Activated CD4-positive, alpha-beta T cell treated with anti-CD3 and anti-CD28 coated beads, Interleukin-2, amount 10 ng/mL, durations not matched to agents 24 days and 14 days (primary cell): ENCODE measurements at places on chromosomes 3 and 15.

- DNase-seq: no peak
Measured at GRCh38 chr3:68059628-68060152, 405.3 kb upstream of the SUCLG2 start.

GRCh38 chr3:447671-448070, 251.1 kb downstream of the CHL1 start:
- DNase-seq: no peak

GRCh38 chr15:33152502-33153109, 41.9 kb downstream of the FMN1 start:
- no peak for DNase-seq

GRCh38 chr3:12661926-12662592, 1.9 kb downstream of the RAF1 start:
- no peak for DNase-seq

- DNase-seq: no peak
Measured at GRCh38 chr3:157157836-157158235, 2.1 kb downstream of the CCNL1 start.

GRCh38 chr3:186520957-186521842, 23.0 kb downstream of the CRYGS start:
- DNase-seq: peak; percentile 68

GRCh38 chr3:187728248-187728647, 17.0 kb downstream of the BCL6 start:
- DNase-seq: no peak

DNA sequence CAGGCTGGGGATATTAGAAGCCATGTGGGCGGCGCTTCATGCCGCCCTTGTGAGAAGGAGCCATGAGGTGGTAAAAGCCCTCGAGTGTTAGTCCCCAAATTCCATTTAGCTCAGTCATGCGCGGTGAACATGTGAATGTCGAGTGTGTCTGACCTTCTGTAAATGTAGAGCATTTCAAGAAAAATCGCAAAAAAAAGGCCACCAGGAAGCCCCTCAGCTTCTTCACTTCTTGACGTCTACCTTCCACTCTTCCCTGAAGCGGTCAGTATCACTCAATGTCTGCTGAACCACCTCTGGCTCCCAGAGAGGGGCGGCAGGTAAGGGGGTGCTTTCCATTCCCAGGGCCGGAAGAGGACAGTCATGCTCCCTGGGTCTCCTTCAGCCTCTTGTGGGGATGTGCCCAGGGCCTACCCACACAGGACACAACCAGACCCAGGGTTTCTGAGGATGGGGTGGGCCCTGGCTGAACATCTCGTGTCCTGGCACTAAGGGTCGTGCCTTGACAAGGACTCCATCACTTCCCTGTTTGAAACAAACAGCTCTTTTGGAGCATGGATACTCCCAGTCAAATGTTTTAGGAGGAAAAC, 274.9 kb downstream of the FAM43A start:
- no peak for DNase-seq

GRCh38 chr3:113002679-113003078, 11.9 kb downstream of the GTPBP8 start:
- DNase-seq: peak; percentile 84

GRCh38 chr15:48325400-48325799, 5.8 kb upstream of the DUT start:
- DNase-seq: peak; percentile 6

DNA sequence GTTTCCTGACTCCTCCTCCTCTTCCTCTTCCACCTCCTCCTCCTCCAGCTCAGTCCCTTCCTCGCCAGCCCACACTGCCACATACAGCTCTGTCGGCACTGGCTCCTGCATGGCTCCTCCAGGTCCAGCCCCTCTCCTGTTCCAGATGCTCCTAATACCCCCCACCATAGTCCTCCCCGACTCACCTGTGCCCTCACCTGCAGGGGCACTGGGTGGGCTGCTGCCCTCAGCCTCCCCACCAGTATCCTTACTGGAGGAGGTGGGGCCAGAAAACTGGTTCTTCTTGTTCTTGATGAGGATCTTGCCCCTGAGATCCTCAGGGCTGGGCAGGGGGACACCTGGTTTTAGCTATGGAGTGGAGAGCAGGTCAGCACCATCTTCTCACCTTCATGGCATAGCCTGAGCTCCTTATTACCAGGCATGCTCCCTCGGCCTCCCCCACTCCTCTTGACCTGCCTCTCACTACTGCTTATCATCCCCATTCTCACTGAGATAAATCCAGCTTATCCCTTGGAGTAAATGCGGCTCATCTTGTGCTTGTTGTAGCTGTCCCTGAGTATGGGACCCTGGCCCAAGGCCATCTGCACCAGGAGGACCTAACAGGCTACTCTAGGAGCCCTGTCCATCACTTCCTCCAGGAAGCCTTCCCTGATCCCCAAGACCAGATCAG, 11.0 kb downstream of the PLCB2 start:
- DNase-seq: no peak

GRCh38 chr3:168828943-168829342, 733.2 kb upstream of the GOLIM4 start:
- no peak for DNase-seq

DNA sequence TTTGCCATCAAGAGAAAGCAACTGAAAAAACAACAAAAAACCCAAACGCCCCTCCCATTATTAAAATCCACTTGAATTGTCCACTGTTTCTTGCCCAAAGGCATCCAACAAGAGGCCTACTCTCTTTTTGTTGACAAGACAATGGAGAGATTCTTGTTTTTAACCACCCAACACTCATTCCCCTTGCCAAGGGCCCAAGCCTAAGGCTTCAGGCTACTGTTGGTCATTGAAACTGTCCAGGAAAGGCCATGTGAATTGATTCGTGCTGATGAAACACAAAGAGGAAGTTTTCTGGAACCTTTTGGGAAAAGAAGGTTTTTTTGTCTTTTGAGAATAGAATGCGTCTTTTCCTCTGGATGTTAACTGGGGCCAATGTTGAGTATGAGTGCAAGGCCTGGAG, 157.4 kb upstream of the PFN2 start:
- no peak for DNase-seq
